ENCODE measurements at places on chromosomes 7 and 10.

GRCh38 chr7:70416347-70416985, 715.5 kb upstream of the GALNT17 start:
- no peak for DNase-seq

DNA sequence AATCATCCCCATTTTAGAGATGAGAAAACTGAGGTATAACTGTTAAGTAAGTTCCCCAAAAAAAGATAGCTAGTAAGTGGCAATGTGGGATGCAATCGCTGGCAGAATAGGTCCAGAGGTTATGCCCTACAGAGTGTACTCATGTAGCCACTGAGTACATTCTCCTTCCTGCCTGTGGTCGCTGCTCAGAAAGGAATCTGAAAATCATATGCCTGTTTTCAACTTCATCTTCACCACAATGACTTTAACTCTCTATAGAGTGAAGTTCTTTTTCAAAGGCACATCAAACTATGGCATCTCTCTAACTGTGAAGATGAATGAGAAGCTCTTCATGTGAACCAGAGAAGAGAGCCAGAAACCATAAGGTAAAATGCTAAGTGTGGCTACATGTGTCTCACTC, 162.2 kb upstream of the SLC25A13 start:
- no peak for DNase-seq

- no peak for DNase-seq
Observed at GRCh38 chr10:72162978-72163377, 52.8 kb upstream of the ANAPC16 start.

DNA sequence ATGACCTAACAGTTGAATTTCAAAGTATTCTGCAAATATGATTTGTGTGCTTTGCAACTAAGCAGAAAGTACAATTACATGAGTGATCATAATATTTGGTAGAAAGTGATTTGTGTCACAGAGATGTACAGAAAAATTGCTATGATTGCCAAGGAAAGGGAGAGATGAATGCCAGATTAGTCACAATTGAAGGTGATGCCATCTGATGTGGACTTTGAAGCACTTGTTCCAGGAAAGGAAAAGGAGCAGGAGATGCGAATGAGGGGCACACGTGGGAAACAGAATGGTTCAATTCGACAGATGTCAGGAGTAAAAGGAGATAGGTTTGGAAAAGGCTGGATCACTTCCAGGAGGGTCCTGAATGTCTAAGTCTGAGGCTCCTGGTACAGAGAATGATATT, 153.1 kb upstream of the LAMB4 start:
- no peak for DNase-seq

- no peak for DNase-seq
Observed at GRCh38 chr7:127848241-127848640, 183.0 kb downstream of the LRRC4 start.

DNA sequence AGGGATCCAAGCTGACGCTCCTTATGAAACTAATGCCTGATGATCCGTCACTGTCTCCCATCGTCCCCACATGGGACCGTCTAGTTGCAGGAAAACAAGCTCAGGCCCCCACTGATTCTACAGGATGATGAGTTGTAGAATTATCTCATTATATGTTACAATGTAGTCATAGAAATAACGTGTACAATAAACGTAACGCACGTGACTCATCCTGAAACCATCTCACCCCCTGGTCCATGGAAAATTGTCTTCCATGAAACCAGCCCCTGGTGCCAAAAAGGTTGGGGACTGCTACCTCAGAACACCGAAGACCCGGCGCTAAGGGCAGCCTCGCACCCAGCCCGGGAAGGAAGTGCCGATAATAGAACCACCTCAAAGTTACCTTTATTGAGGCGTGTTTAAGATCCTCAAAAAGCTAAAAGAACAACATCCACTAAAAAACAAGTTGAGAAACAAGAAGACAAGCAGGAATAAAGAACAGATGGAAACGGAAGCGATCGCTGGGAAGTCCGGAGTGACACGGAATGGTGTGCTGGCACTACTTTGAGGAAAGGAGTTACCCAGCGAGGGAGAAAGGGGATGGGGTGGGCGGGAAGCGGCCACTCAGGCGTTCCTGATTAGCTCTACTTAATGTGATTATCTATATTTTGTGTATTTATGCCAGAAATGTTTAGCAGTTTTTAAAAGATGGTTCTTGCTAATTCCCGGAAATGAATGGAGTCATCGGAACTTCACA, 50.1 kb upstream of the PRKAR1B start:
- DNase-seq: no peak

DNA sequence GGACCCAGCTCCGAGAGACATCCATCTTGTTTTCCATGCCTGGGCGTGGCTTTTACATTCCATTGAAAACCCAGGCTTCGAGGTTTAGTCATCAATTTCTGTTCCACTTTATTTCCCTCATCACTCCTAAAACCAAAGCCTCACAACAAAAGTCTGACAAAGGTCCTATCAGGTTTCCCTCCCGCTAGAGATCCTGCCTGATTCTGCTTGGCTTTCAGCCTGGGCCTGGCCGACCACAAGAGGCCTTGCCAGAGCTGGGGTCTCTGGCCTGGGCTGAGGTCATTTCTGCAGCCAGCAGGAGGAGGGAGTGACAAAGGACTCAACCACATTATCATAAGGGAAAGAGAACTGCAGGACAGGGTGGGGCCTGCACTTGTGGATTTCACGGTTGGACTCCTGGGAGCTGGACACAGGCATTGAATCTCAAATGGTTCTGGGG, 167.0 kb downstream of the FANK1 start:
- no peak for DNase-seq

GRCh38 chr7:22572937-22573336, 72.9 kb upstream of the STEAP1B start:
- DNase-seq: no peak

DNA sequence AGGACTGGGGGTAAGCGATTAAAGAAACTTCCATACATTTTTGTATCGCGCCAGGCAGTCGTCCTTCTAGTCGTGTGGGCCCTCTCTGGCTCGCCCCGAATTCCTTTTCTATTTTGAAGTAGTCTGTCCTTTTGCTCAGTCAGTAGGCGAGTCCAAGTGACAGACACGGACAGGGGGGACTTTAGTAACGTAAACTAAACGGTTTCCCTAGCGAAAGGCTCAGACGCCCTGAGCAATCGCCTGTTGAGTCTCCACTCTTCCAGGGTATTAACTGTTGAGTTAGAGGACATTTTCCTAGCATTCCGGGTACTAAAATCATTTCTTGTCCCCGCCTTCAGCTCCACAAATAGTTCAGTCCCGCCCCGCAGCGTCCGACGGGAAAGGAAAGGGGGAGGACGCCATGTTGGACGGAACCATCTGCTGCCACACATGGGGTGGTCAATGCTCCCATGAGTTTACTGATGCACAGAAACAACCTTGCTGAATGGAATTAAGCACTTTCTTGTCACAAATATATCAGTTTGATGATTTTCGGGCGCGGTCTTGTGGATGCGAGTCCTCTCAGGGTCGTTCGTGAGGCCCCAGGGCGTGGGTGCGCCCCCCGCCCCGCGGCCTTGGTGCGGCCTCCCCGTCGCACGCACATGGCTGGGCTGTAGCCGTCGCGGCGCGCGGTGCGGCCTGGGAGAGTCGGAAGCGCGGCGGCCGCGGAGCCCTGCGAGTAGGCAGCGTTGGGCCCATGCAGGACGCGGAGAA, at the start of gene EIF3B:
Gene EIF3B, plus strand, starts transcription at position 642 of the 753 bp plus-strand sequence. Its CDS starts 95 bp downstream, at position 737.
- DNase-seq: peak; percentile 80

DNA sequence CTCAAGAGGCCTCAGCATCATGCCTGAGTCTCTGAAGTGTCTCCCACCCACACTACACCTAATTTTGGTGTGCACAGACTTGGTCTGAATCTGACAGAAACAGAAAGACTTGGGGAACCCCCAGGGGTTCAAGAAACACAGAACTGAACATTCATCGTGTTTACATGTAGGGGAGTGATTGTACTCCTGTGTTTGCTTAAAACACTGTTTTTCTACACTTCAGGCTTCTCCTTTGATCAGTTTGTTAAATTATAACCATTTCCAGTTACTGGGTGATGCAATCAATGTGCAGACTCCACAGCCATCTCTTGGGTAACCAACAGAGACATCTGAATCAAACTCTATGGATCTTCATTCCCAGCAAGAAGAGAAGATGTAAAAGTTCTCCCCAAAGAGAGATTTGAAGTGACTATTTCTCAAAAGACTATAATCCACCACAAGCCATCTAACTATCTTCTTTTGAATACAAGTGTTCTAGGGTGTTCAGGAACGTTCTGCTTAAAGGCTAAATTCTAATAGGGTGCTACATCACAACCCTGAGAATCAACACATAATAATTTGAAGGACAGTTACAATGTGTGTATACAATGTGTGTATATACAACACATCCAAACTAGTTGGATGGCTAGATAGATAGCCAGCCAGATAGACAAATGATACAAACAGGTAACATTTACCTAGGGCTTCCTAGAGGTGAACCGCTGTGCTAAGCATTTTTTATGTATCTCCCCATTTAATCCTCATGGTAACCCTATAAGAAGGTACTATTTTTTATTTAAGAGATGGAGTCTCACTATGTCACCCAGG, 34.2 kb downstream of the DNAJC12 start:
- no peak for DNase-seq

GRCh38 chr10:117646718-117647117, 104.2 kb downstream of the EMX2 start:
- no peak for DNase-seq

- DNase-seq: peak; percentile 42
Observed at GRCh38 chr7:8131694-8132605, 130.0 kb downstream of the ICA1 start.

GRCh38 chr7:91233212-91233611, 31.0 kb upstream of the FZD1 start:
- no peak for DNase-seq

DNA sequence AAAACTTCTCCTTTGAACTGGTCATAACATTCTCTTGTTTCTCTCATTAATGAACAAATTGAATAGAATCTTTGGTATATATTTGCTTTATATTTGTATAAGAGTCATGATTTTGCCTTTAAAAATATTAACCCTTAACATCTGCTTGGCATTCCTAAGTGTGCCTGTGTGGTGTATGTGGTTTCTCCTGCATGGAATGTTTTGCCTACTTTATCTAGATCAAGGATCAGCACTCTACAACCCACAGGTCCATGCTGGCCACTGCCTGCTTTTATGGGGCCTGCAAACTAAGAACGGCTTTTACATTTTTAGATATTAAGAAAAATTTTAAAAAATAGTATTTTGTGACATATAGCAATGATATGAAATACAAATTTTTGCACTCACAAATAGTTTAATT, 4.3 kb upstream of the LAMB4 start:
- no peak for DNase-seq

DNA sequence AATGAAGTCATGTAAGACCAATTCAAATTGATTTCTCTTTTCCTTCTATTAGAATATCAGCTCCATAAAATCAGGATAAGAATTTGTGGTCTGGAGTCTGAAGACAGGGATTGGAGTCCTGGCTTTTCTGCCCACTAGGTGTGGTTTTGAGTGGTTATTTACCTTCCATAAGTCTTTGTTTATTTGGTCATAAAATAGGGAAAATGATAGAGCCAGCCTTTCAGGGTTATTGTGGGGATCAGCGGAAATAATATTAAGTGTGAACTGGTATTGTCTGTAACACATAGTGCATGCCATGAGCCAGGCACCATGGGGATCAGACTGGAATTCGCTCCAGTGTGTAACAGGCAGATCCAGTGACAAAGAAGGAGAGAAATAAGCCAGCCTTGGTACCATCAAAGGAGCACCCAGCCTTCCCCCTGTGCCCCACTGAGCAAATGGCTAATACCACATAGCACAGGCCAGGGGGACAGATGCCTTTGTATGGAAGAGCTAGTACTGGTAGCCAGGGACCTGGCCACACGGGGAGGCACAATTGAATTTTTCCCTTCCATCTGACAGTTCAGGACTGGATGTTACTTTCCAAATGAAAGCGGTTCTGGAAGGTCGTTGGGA, 509.7 kb upstream of the PODXL start:
- DNase-seq: no peak

GRCh38 chr7:18684916-18685315, 189.4 kb downstream of the HDAC9 start:
- no peak for DNase-seq

GRCh38 chr10:42519761-42520460, 118.5 kb downstream of the ZNF33B start:
- no peak for DNase-seq

DNA sequence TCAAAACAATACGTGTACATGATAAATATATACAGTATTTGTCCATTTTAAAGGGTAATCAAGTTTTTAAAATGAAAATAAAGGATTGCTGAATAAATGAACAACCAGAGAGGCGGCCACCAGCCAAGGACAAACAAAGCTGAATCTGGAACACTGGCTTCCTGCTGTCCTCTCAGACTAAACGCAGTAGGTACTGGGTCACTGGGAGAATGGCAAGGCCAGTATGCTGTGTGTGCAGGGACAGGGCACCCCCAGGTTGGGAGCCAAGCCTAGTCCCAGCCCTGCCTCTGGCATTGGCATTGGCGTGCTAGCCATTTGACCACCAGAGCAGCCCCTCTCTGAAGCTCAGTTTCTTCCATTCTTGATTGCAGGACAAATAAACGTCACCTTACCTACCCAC, 33.8 kb downstream of the DLG5 start:
- DNase-seq: no peak

- DNase-seq: no peak
Observed at GRCh38 chr10:83108565-83109333, 1030.6 kb upstream of the GHITM start.
